Cortex of kidney (tissue), 1 donor: ENCODE measurements at places on chromosomes 7 and 10.

- no peak for DNase-seq
Measured at GRCh38 chr7:135617781-135618180, 44.5 kb upstream of the STMP1 start.

- DNase-seq = no peak
Measured at GRCh38 chr7:116984917-116985316, 31.6 kb downstream of the ST7 start.

DNA sequence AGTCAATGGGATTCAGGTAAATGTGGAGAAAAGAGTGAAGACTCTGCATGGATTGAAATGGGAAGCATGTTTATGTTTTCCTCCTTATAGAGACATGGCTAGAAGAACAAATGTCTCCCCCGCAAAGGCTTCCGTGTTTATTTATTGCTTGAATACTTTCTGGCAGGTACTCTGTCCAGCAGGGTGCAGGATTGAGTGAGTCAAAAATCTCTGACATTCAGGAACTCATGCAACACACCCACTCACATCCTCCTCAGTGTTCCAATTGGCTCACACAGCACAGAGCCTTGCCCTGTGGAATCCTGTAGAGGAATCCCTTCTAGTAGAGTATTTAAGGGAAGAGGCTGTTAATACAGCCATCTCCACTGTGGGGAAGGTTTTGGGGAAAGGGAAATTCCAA, 290.3 kb upstream of the VWC2 start:
- DNase-seq = no peak

DNA sequence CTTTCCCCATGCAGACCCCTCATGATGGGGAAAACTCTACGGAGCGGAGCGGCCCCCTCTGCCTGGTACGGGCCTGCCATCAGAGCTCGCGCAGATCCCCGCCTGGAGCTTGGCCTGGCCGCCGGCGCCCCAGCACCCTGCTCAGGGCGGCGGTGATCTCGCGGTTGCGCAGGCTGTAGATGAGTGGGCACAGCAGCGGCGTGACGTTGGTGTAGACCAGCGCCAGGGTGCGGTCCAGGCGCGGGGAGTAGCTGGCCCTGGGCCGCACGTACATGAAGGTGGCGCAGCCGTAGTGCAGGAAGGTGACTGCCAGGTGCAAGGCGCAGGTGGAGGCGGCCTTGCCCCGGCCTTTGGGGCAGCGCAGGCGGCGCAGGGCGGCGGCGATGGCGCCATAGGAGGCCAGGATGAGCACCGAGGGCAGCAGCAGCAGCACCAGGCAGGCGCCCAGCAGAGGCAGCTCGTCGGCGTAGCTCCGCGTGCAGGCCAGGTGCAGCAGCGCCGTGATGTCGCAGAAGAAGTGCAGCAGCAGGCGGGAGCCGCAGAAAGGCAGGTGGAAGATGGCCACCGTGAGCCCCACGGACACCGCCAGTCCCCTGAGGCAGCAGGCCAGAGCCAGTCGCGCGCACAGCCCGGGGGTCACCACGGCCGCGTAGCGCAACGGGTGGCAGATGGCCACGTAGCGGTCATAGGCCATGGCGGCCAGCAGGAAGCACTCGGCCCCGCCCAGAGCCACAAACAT, 33.4 kb downstream of the TAS2R41 start:
- no peak for DNase-seq

DNA sequence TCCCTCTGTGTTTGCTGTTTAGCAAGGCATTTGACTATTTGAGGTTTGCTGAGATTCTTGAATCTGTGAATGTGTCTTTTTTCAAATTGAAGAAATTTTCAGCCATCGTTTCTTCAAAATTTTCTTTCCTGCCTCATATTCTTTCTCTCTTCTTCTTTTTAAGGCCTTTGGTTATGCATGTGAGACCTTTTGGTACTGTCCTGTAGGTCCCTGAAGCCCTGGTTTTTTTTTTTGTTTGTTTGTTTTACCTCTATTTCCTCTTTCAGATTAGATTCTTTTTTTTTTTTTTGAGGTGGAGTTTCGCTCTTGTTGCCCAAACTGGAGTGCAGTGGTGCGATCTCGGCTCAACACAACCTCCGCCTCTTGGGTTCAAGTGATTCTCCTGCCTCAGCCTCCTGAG, 45.3 kb downstream of the MLLT10 start:
- no peak for DNase-seq

DNA sequence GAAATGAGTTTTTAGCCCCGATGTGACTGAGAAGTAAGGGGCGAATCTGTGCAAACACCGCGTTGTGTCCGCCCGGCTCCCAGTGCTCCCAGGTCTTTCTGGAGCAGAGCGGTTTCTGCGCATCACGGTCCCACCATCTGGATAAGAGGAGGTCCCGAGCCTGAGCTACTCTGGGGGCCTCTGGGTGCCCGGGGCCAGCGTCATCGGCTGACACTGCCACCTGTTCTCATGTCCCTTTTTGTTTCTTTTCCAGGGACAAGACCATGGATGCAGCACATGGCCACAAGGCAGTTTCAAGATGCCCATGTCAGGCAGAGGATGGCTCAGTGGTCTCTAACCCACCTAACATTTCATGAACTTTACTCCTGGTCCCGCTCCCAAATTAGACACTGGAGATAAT, 24.9 kb downstream of the KLF6 start:
- no peak for DNase-seq

GRCh38 chr7:135736586-135737305, 8.8 kb upstream of the SLC13A4 start:
- no peak for DNase-seq

GRCh38 chr10:70379581-70380176, 2.7 kb downstream of the LRRC20 start:
- no peak for DNase-seq

- no peak for DNase-seq
Measured at GRCh38 chr7:571718-572415, 52.2 kb upstream of the PDGFA start.
